ENCODE measurements at places on chromosomes 1 and 21. TPM values are rescaled to one million over a fixed set of nuclear protein-coding genes. Genes with fewer than 3 reads are reported as not detected.

LRRC8C gene
- 6.8 TPM for total RNA-seq

GRCh38 chr1:166457700-166458099 lies 290.9 kb upstream of the FAM78B start:
- DNase-seq = no peak

DNA sequence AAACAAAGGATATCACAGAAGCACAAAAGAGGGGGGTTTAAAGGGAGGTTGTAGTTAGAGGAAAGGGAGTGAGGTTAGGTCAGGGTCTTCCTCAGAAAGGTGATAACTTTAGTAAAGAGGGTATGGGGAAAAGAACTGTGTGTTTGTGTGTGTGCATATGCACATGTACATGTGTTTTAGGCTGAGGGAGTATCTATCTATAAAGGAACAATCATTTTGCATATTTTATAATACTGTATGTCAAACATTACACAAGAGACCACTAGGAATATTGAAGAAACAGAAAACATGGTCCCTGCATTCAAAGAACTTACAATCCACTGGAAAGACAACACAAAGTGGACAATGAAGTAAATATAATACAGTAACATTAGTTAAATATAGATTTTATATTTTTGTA lies 132.2 kb downstream of the ACBD6 start:
- no peak for DNase-seq

- DNase-seq = no peak
Measured at GRCh38 chr1:223770621-223771315, 58.4 kb downstream of the CAPN2 start.

GRCh38 chr21:44375761-44376241 lies 22.4 kb downstream of the TRPM2 start:
- peak; percentile 17 for DNase-seq

DNA sequence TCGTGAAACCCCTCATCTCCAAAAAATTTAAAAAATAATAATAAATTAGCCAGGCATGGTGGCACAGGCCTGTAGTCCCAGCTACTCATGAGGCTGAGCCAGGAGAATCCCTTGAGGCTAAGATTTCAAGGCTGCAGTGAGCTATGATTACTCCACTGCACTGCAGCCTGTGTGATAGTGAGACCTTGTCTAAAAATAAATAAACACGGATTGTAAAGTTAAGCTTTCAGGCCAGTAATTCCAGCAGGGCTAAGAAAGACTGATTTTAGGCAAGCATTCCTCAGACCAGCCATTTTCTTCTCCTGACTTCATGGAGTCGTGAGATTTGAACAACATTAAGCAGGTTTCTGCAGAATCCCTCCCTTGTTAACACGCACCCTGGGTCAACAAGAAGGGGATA lies 77.2 kb upstream of the EFHD2 start:
- DNase-seq = no peak

AVPR1B gene
- not detected for total RNA-seq

DNA sequence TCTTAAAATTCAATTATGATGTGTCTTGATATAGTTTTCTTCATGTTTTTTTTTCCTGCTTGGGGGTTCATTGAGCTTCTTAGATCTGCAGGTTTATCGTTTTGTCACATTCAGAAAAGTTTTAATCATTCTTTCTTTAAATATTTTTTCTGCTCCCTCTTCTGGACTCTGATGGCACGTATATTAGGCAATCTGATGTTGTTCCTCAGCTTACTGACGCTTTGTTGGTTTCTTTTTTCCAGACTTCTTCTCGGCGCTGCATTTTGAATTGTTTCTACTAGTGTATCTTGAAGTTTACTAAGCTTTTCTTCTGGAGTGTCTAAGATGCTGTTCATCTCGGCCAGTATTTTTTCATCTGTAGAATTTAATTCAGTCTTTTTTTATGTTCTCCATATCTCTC lies 44.8 kb upstream of the FMOD start:
- no peak for DNase-seq

GRCh38 chr1:18783705-18784481 lies 75.6 kb downstream of the TAS1R2 start:
- peak; percentile 41 for DNase-seq

KRTAP23-1 gene
- not detected for total RNA-seq

GRCh38 chr1:193754732-193755427 lies 568.5 kb upstream of the B3GALT2 start:
- no peak for DNase-seq

RAB42 gene
- total RNA-seq = 1.5 TPM

DNA sequence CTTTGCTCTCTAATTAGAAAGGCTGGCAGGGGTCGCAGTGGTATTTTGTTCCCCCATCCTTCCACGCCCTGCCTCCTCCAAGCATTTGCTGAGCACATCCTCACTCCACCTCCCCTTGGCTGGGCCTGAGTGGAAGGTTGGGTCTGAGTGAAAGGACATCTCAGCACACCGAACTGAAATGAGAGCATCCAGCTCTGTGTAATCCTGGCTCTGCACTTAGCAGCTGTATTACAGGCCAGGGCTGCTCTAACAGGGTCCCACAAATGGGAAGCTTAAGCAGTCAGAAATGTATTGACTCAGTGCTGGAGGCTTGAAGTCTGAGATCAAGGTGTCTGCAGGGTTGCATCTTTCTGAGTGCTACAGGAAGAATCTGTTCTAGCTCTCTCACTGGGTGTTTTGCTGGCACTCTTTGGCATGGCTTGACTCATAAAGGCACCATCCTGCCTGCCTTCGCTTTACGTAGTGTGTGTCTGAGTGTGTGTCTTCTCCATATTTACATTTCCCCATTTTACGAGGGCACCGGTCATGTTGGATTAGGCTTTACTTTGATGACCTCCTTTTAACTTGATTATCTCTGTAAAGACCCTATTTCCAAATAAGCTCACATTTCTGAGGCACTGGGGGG lies 48.5 kb upstream of the IGSF21 start:
- no peak for DNase-seq

GRCh38 chr1:119762953-119763352 lies 5.8 kb downstream of the HMGCS2 start:
- DNase-seq = no peak

DNA sequence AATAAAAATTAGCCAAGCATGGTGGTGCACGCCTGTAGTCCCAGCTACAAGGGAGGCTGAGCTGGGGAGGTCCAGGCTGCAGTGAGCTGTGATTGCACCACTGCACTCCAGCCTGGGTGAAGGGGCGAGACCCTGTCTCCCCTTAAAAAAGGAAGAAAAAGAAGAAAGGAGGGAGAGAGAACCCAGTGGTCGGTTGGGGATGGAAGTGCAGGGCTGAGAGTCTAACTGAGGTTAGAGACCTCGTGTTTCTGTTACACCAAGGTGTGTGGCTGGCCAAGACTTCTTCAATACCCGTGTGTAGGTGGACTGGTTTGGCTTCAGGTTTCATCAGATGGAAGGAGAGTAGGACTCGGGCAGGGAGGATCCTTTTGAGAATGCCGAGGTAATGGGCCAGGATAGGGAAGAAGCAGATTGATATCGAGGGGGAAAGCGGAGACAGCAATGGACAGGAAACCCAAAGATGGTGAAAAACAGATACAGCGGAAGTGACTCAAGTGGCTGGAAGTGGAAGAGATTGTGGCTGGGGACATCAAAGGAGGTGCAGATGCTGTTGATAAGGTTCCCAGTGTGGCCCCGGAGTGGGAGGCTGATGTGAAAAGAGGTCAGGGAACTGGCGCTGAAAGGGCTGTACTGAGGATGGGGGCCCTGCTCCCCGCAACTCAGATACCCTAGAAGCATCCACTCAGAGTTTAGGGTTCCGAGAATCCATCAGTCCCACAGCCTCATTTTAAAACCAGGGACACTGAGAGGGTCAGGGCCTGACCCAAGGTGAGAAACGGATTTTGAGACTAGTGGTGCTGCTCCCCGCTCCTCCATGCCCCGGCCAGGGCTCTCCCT lies 681 bp upstream of the UBXN10 start:
- no peak for DNase-seq

- no peak for DNase-seq
Measured at GRCh38 chr1:72296501-72296900, 14.2 kb upstream of the NEGR1 start.

- DNase-seq = peak; percentile 55
Measured at GRCh38 chr1:15584489-15585363, at the start of gene AGMAT. AGMAT (minus strand) TSS chr1:15585051; CDS start chr1:15584967, 84 bp downstream.

RAB25 gene
- not detected for total RNA-seq

CLCA2 gene
- total RNA-seq = not detected

GRCh38 chr21:41169701-41170100 lies 1.7 kb downstream of the BACE2 start:
- DNase-seq = no peak

- no peak for DNase-seq
Measured at GRCh38 chr1:196178083-196178635, 430.1 kb downstream of the KCNT2 start.

DNA sequence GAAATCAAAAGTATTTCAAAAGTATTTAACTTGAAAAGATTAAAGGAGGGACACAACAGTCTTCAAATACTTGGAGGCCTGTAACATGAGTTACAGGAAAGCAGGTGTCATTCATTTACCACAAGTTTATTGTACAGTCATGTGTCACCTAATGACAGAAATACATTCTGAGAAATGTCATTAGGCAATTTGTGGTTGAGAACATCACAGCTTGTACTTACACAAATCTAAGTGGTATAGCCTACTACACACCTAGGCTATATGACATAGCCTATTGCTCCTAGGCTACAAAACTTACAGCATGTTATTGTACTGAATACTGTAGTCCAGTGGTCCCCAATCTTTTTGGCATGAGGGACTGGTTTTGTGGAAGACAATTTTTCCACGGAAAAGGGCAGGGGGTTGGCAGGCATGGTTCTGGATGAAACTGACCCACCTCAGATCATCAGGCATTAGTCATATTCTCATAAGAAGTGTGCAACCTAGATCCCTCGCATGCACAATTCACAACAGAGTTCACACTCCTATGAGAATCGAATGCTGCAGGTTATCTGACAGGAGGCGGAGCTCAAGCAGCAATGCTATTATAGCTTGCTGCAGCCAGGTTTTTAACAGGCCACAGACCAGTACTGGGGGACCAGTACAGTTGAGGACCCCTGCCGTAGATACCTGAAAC lies 25.0 kb upstream of the PHTF1 start:
- no peak for DNase-seq

GRCh38 chr21:31234936-31235335 lies 109.1 kb downstream of the TIAM1 start:
- DNase-seq = no peak

- DNase-seq = no peak
Measured at GRCh38 chr1:19036041-19036812, 79.8 kb upstream of the IFFO2 start.

DNA sequence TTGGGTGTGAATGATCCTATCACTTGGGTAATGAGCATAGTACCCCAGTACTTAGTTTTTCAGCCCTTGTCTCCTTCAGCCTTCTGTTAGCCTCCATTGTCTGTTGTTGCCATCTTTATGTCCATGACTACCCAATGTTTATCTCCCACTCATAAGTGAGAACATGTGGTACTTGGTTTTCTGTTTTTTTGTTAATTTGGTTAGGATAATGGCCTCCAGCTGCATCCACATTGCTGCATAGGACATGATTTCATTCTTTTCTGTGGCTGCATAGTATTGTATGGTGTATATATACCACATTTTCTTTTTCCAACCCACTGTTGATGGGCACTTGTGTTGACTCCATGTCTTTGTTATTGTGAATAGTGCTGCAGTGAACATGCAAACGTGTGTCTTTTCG lies 39.6 kb upstream of the GPR52 start:
- no peak for DNase-seq

DNA sequence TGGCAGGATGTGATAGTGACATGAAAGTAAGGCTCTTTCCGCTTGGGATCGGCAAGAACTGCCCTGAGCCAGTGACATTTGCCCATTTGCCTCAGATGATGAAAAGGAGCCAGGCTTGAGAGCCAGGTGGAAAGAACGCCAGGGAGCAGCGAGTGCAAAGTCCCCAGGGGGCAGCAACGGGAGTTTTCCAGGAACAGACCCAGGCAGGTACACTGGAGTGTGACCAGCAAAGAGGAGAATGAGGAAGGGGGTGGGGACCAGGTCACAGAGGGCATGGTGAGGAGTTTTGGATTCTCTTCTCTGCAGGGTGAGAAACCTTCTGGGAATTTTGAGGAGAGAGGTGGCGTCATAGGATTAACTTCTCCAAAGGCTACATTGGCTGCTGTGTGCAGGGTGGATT lies 10.8 kb upstream of the ETS2 start:
- no peak for DNase-seq

- DNase-seq = no peak
Measured at GRCh38 chr1:167524651-167525050, 6.3 kb upstream of the CD247 start.

DNA sequence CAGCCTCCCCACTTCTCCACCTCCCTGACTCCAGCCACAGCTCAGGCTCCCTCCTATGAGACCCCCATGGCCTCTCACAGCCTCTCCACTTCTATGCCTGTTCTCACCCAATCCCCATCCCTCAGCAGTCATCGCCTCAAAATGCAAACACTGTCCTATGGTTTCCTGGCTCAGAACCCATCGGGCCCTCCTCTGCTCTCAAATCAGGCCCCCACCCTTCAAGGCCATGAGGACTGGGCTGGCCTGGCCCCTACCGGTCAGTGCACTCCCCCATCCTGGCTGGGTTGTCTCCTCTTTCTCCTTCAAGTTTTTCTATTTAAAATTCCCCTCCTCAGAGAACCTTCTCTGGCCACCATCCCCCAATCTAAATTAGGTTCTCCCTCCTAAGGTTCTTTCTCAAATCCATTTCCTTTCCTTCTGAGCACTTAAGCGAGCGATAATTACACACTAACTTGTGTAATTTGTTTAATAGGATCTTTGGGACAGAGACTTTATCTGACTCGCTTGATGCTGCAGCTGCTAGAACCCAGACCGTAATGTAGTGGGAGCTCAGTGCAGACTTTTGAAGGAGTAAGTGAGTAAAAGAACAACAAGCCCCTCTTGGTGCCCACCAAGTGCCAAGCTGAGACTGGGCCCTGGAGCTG lies 347.2 kb downstream of the MATN1 start:
- DNase-seq = no peak

PTPRF gene
- 7.0 TPM for total RNA-seq

DNA sequence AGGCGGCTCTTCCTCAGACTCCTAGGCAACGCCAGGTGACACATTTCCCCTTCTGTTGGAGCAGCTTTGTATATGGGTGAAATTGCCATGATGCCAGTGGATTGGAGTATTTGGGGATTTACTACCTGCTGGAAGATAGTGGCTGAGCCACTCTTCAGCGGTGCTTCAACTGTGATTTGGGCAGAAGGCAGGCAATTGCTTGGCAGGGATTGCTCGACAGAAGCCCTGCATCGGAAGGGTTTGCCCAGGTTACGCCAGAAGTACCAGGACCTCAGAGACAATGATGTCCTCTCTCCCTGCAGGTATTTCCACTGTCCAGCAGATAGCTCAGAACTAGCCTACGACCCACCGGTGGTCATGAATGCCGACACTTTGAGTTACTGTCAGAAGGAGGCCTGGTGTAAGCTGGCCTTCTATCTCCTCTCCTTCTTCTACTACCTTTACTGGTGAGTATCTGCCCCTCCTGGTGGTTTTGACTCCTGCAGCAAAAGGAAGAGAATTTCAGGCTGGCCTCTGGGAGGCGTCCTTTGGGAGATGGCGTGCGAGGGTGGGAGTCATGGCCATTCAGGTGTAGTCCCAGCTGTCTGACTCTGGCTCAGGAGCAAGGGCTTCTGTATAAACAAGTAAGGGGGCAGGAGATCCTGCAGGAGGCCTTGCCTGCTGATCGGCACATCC lies 118.3 kb downstream of the CNIH3 start:
- DNase-seq = no peak
